ENCODE measurements at places on chromosomes 6 and 20. TPM values are rescaled to one million over a fixed set of nuclear protein-coding genes. Genes with fewer than 3 reads are reported as not detected.

DNA sequence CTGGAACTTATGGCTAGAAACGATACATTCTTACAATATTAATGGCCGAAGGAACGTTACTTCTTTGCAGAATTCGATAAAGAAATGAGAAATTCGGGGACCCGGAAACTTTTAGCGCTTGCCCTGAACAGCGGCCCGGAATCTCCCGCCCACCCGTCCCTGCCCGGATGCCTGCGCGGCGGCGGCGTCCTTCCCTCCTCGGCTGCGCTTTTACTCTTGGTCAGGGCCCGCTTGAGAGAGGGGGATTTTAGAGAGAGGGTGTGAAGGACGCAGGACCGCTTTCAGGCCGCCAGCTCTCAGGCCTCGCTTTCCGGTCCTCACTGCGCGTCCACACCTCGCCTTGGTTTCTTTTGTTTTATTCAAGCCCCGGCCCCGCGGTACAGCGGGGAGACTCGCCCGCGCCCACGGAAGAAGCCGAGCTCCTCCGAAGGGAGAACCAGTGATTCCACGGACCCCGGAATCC, 243.7 kb downstream of the ARID1B start:
- DNase-seq, result peak; percentile 88

DNA sequence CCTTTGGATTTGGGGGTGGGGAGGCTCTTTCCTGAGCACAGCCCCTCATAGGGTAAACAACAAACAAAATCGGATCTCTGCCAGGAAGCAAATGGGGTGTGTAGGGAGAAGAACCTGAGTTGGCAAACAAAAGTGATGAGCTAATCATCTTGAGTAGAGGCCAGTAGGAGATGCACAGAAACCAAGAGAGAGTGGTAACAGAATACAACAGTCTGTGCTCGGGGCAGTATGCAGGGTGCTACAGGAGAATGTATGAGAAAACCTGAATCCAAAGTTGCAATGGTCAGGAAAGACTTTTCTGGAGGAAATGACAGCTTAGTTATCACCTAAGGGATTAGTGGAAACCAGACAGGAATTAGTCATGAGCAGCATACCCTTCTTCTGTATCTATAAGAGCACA, 177.8 kb downstream of the CDKAL1 start:
- DNase-seq, result no peak

NR2E1 gene
- total RNA-seq, result not detected

- no peak for DNase-seq
These were observed 52.4 kb downstream of the RNF217 start for GRCh38 chr6:125014661-125014957.
